ENCODE measurements at places on chromosomes 4 and X.

DNA sequence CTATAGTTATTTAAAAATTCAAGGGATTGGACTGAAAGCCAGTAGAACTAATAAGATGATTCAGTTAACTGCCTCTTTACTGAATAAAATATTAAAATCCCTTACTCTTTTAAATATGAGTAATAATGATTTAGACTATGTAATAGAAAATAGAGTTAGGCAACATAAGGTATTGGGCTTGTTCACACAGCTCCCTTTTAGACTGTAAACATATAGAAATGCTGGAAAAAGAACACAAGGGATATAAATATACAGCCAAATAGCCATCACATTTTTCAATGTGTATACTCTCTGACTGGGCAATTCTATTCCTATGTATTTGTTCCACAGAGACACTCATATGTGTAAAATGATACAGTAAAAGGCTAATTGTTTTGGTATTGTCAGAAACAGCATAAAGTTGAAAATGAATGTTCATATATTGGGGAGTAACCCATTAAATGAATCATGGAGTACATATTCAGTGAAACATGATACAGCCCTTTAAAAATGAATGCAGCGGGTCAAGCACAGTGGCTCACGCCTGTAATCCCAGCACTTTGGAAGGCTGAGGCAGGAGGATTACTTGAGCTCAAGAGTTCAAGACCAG lies 129.8 kb downstream of the TBC1D19 start:
- DNase-seq, result no peak

DNA sequence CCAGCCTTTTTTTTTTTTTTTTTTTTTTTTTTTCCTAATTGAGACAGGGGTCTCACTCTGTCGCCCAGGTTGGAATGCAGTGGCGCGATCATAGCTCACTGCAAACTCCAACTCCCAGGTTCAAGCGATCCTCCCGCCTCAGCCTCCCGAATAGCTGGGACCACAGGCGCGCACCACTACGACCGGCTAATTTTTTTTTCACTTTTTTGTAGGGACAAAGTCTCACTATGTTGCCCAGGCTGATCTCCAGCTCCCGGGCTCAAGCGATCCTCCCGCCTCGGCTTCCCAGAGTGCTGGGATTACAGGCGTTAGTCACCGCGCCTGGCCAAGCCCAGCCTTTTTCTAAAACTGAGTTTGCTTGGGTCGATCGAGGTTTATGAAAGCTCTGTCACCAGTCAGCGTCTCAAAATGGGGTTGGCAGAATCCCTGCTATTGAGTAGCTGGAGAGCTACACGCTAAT lies 1.3 kb upstream of the OTUD5 start:
- no peak for DNase-seq

GRCh38 chr4:77177199-77177598 lies 20.2 kb downstream of the CCNG2 start:
- DNase-seq, result no peak

- DNase-seq, result no peak
Observed at GRCh38 chrX:40406330-40406859, 174.4 kb upstream of the ATP6AP2 start.

GRCh38 chr4:55517526-55518229 lies 29.0 kb downstream of the CLOCK start:
- DNase-seq, result no peak

- no peak for DNase-seq
Observed at GRCh38 chrX:70592091-70592490, 147.5 kb downstream of the DLG3 start.
